ENCODE measurements at places on chromosomes 11 and 22. TPM values are rescaled to one million over a fixed set of nuclear protein-coding genes. Genes with fewer than 3 reads are reported as not detected.

DNA sequence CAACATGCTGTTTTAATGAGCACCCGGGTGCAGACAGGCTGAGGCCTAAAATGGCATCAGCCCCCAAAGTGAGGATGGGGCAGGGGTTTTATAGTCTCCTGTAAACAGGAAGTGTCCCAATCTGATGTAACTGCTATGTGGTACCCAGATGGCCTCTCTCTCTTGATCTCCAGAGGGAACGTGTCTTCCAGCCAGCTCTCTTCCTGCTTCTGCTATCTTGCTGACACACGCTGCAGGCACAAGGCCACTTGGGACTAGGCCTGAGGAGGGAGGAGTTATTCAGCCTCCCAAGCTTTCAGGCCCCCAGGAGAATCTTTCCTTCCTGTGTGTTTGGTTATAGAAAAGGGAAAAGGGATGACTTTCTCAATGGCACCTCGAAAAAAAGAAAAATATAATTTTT is 11.4 kb upstream of the VSTM5 start:
- no peak overlapping the region for H3K27ac ChIP-seq
- no peaks in the 10 kb centered on the region for H3K36me3 ChIP-seq
- no peak for DNase-seq
- peaks cover 4% of the 10 kb centered on the region for H3K27me3 ChIP-seq

DNA sequence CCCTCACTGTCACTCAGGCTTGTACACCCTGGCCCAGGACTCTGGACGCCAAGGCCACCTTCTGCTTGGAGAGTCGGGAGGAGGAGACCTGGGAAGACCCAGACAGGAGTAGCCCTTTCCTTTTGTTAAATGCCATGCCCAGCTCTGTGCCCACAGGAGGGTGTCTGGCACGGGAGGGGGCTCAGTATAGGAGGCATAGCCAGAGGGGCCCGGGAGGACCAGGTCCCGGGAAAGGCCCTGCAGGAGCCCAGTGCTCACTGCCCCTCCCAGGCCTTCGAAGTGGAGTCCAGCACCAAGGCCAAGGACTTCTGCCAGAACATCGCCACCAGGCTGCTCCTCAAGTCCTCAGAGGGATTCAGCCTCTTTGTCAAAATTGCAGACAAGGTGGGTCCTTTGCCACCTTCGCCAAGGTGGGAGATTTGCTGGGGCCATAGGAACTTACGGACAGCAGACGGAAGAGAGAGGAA is 79.0 kb downstream of the MYO7A start:
- H3K27me3 ChIP-seq: peaks cover 8% of the 10 kb centered on the region
- no peak overlapping the region for H3K4me3 ChIP-seq
- peak; percentile 2 for DNase-seq
- H3K27ac ChIP-seq: no peak overlapping the region

DNA sequence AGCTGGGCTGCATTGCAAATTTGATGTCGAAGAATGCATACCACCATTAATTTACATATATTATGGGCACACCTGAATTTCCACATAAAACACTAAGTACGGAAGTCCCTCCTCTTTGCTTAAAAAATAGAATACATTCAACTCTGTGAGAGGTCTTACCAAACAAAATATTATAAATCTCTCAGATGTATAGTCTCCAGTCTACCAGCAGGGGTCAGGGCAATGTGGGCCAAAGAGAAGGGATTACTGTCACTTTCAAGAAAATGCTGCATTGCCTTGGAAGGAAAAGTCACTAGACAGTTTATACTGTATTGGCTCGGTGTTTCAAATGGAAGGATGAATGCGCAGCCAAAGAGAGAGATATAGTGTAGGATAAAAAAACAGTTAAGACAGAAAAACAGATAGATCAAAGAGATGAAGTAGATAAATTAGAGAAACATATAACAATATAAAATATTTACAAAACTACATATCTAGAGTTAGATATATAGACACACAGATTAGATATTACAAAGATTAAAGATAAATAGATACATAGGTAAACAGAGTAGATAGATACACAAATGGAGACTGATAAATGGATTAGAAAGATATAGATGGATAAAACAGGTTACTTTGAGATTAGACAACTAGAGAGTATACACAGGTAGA is 20.9 kb downstream of the SERGEF start:
- H3K4me1 ChIP-seq: no peaks in the 10 kb centered on the region
- no peaks in the 10 kb centered on the region for H3K27me3 ChIP-seq
- no peak overlapping the region for H3K4me3 ChIP-seq
- no peak overlapping the region for H3K27ac ChIP-seq

DNA sequence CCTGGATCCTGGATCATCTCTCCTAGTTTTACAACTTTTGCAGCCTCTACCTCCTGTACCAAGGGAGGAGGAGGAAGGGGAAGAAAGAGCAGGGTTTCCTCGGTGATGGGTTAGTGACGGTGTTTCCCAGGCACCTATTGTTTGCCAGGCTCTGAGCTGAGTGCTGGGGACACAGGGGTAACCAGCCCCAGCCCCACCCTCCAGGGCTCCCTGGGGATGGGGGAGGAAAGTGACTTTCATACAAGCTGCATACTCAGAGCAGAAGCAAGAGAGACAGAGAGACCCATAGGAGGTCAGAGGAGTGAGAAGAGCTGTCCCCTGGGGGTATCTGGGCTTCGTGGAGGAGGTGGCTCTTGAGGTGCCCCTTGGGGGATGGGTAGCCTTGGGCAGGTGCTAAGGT is 89.4 kb upstream of the THY1 start:
- no peak overlapping the region for H3K4me3 ChIP-seq
- peaks cover 7% of the 10 kb centered on the region for H3K4me1 ChIP-seq
- H3K36me3 ChIP-seq: no peaks in the 10 kb centered on the region
- no peak for DNase-seq

DNA sequence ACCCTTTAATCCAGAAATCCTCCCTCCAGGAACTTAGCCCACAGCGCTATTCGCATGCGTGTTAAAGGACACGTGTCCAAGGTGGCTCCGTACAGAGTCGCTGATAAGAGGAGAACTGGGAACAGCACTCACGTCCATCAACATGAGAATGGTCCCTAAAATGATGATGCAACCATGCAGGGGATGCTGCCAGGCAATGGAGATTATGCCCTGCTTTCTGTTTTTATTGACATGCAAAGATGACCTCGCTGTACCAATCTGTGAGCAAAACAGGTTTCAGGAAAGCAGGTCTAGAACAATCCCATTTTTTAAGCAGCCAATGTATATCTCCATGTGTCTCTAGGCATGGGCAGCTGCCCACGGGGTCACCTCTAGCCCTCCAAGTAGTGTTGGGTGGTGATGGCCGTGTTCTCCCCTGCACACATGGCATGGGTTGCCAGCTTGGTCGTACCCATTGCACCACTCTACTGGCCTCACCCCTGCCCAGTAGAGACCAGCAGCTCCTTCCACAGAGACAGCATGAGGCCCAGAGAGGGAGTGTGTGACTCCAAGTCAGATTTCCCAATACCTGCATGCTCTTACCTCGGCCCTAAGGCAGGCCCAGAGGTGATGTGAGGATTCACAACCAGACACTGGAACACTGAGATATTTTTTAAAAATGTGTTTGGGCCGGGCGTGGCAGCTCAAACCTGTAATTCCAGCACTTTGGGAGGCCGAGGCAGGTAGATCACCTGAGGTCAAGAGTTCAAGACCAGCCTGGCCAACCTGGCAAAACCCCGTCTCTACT is 68.3 kb upstream of the LINC01488 start:
- peaks cover 5% of the 10 kb centered on the region for H3K27me3 ChIP-seq
- peaks cover 6% of the 10 kb centered on the region for H3K4me1 ChIP-seq
- H3K4me3 ChIP-seq: no peak overlapping the region
- no peak for DNase-seq
- peaks cover 4% of the 10 kb centered on the region for H3K36me3 ChIP-seq

- peak overlapping the region; percentile 24 for H3K27ac ChIP-seq
- no peak for DNase-seq
- H3K36me3 ChIP-seq: peaks cover 38% of the 10 kb centered on the region
- H3K27me3 ChIP-seq: peaks cover 8% of the 10 kb centered on the region
- H3K4me1 ChIP-seq: peaks cover 33% of the 10 kb centered on the region
- no peak overlapping the region for H3K4me3 ChIP-seq
Measured at GRCh38 chr22:24408630-24409029, 18.8 kb upstream of the ADORA2A start.

DNA sequence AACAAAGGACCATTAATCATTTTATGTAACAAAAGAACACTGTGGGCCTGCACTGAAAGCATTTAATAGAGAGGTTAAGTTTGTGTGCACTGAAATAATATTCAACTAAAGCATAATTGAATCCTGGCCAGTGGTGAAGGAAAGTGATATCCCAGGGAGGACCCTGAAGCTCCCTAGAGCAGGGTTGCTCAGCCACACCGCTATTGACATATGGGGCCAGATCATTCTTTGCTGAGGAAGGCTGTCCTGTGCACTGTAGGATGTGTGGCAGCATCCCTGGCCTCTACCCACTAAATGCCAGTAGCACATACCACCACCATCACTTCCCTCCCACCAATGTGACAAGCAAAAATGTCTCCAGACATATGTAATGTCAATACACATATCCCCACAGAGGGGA is 166.1 kb upstream of the MTNR1B start:
- no peak for DNase-seq
- no peak overlapping the region for H3K4me3 ChIP-seq
- H3K4me1 ChIP-seq: peaks cover 4% of the 10 kb centered on the region
- H3K27me3 ChIP-seq: no peaks in the 10 kb centered on the region
- H3K27ac ChIP-seq: no peak overlapping the region

DNA sequence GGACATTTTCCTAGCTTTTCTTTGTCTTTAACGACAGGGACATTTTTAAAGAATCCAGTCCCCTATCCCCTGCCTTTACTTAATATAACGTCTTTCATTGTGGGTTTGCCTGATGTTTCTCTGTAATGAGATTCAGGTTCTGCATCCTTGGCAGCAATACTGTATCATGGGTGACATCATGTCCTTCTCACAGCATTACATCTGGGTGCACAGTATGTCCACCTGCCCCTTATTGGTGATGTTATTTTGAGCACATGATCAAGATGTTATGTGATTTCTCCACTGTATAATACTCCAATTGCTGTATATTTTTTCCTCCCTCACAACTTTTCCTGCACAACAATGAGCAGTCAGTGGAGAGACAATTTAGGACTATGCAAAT is 9.7 kb upstream of the STK33 start:
- no peaks in the 10 kb centered on the region for H3K36me3 ChIP-seq
- no peak overlapping the region for H3K4me3 ChIP-seq
- peaks cover 9% of the 10 kb centered on the region for H3K4me1 ChIP-seq
- no peaks in the 10 kb centered on the region for H3K27me3 ChIP-seq
- no peak overlapping the region for H3K27ac ChIP-seq
- no peak for DNase-seq

DNA sequence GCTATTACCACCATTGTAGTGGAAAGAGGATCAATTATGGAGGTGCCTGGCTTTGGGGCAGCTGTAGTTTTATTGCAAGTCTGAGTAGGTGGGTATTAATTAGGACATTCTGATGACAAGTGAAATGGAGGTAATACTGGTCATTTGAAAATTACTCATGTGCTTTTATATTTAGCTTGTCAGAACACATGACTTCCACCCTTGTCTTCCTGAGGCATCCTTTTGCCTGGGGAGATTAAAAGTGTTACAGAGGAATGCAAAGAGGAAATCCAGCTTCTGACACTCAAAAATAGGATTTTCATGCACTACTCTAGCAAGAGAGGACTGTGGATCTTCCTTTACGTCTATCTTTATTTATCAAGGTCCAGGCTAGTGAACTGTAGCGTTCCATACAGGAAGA is 44.7 kb upstream of the CAPRIN1 start:
- H3K36me3 ChIP-seq: no peaks in the 10 kb centered on the region
- no peak overlapping the region for H3K4me3 ChIP-seq
- peaks cover 4% of the 10 kb centered on the region for H3K4me1 ChIP-seq
- no peak overlapping the region for H3K27ac ChIP-seq
- H3K27me3 ChIP-seq: peaks cover 2% of the 10 kb centered on the region

DNA sequence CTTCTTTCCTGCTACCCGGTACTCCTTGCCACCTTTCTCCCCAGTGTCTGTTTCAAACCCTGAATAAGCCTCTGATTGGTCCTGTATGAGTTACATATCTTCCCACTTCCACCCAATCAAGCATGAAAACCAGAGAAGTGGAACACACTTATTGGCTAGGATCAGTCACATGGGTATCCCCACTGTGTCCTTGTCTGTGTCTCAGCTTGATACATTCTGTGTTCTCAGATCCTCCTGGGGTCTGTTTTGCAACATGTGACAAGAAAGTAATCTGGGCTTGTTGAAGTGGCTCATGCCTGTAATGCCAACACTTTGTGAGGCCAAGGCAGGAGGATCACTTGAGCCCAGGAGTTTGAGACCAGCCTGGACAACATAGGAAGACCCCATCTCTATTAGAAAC is 23.9 kb downstream of the MCHR1 start:
- no peak for DNase-seq
- H3K4me1 ChIP-seq: no peaks in the 10 kb centered on the region
- peak overlapping the region; percentile 9 for H3K4me3 ChIP-seq
- H3K27ac ChIP-seq: no peak overlapping the region
- peaks cover 10% of the 10 kb centered on the region for H3K36me3 ChIP-seq
- H3K27me3 ChIP-seq: peaks cover 1% of the 10 kb centered on the region

GRCh38 chr22:48975316-48975741 is 852.3 kb downstream of the BRD1 start:
- H3K27me3 ChIP-seq: peaks cover 12% of the 10 kb centered on the region
- DNase-seq: no peak
- peak overlapping the region; percentile 12 for H3K27ac ChIP-seq
- peaks cover 14% of the 10 kb centered on the region for H3K4me1 ChIP-seq
- H3K36me3 ChIP-seq: no peaks in the 10 kb centered on the region

- H3K4me3 ChIP-seq: no peak overlapping the region
- H3K27ac ChIP-seq: no peak overlapping the region
- H3K36me3 ChIP-seq: no peaks in the 10 kb centered on the region
- H3K4me1 ChIP-seq: peaks cover 3% of the 10 kb centered on the region
Measured at GRCh38 chr11:16082095-16083055, 274.0 kb downstream of the SOX6 start.

DNA sequence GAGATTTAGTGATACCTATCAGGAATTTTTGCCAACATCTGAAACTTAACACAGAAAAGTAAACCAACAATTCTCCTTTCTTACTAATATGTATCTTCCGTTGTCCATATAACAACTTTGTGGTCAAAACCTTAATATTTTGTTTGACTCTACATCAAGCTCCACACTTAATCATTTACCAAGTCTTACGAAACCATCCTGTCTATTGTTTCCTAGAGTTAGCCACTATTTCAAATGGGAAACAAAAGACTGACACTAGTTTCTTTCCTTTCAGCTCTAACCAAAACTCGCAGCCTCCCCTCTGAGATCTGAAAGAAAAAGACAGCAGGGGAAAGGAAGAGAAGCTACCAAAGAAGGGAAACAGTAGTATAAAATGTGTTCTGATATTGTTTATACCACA is 26.5 kb upstream of the PRDM10 start:
- no peak overlapping the region for H3K4me3 ChIP-seq
- no peaks in the 10 kb centered on the region for H3K27me3 ChIP-seq
- peaks cover 5% of the 10 kb centered on the region for H3K4me1 ChIP-seq
- H3K36me3 ChIP-seq: no peaks in the 10 kb centered on the region
- no peak for DNase-seq

CLCF1 gene
- 12.6 TPM for total RNA-seq

FOLR2 gene
- not detected for total RNA-seq

POU2AF1 gene
- total RNA-seq: not detected

PLEKHA7 gene
- 8.2 TPM for total RNA-seq
